ENCODE measurements at places on chromosomes 7 and 10.

- DNase-seq = no peak
These were observed 411.2 kb downstream of the KCNMA1 start for GRCh38 chr10:77226452-77226851.

DNA sequence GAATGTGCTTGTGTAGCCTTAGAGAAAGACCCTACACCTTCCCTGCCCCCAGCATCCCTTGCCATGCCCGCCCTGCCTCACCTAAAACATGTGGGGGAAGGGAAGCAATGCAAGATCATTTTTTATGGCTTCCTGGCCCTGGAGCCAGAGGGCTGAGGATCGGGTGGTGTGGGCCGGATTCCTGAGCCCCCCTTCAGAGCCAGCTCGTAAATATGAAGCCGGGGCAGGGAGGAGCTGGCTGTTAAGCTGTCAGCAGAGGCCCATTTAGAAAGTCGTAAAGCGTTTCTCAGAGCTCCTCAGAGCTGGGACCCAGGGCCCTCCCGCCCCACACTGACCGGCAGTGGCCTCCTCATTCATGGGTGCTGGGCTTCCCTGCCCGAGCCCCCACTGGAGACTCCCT is 23.9 kb downstream of the UNC5B start:
- no peak for DNase-seq

DNA sequence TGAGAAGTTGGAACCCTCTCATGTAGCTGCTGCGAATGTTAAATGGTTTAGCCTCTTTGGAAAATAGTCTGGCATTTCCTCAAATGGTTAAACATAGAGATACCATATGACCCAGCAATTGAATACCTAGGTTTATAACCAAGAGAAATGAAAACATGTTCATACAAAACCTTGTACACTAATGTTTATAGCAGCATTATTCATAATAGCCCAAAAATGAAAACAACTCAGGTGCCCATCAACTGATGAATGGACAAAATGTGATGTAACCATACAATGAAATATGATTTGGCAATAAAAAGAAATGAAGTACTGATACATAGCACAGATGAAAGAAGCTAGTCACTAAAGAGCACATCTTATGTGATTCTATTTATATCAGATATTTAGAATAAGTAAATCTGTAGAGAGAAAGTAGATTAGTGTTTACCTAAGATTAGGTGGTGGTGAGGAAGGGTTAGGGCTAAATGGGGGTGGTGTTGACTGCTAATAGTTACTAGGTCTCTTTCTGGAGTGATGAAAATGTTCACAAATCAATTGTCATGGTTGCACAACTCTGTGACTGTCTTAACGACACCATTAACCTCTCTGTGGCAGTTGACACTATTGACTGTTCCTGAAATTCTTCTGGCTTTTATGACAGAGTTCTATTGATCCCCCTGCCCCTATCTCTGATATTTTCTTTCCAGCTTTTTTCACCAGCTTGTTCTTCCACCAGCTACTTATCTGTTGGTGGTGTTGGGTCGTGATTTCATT is 35.2 kb downstream of the VCL start:
- no peak for DNase-seq

DNA sequence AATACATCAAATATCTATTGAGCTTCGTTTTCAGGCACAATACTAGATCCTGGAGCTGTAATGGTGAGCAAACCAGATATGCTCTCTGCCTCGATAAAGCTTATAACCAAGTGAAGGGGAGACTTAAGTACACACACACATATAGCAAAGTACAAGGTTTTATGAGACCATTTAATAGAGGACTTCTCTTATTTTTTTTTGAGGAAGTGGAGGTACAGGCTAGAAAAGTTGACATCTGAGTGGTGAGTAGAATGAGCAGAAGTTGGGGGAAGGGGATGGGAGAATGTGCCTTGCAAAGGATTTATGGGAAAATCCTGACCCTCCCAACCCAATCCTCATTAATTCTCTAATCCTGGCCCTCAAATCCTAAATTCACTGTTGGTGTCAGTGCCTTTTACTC is 7.7 kb downstream of the CCDC136 start:
- DNase-seq = no peak

DNA sequence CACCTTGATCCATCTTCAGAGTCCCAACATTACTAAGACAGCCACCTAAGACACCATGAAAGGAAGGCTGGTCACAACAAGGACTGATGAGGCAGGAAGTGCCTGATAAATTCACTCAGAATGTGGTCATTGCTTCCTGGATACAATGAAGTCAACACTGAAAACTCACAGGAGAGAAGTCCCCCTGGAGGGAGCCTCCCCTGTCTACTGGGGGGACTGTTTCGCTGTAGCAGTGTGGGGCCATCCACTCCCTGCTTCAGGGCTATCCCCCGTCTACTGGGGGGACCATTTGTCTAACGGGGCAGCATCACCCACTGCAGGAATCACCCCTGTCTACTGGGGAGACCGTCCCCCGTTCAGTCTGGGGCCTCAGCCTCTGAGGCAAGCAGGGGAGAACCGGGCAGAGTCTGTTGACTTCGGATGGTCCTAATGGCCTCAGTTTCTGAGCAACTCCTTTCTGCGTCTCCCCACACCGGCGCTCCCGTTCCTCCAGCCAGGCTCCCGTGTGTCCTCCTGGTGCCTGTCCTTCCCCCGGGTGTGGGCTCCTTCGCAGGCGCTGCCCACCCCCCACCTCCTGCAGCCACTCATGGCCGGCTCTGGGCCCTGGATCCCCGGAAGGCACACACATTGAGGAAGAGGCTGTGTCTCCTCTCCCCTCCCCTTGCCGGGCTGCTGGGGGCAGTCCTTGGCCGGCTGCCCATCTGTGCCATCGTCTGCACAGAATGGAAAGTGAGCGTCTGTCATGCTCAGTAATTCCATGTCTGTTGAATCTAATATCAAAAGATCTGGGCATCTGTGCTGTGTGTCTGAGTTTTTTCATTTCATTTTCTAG is 59.9 kb upstream of the DNAJB6 start:
- DNase-seq = no peak

Data from testis (tissue), 5 donors.